ENCODE measurements at places on chromosomes 7 and 10.

- DNase-seq, result no peak
Observed at GRCh38 chr7:111834367-111834766, 272.1 kb upstream of the IMMP2L start.

DNA sequence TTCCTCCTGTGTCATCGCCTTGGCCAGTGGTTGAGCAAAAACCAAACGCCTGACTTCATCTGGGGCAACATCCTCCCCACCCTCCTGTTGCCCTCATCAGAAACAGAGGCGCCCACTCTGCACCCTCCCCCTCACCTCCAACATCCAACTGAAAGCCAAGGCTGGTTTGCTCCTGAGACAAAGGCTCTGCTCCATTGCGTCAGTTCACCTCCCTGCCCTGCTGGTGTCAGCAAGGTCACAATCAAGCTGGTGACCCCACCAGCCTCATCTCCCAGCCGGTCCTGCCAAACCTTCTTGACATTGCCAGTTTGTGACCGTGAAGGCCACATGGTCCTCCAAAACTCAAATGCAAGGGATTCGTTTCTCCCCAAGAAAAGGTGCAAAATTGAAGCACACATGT, 131.7 kb upstream of the ADAM12 start:
- DNase-seq, result no peak

DNA sequence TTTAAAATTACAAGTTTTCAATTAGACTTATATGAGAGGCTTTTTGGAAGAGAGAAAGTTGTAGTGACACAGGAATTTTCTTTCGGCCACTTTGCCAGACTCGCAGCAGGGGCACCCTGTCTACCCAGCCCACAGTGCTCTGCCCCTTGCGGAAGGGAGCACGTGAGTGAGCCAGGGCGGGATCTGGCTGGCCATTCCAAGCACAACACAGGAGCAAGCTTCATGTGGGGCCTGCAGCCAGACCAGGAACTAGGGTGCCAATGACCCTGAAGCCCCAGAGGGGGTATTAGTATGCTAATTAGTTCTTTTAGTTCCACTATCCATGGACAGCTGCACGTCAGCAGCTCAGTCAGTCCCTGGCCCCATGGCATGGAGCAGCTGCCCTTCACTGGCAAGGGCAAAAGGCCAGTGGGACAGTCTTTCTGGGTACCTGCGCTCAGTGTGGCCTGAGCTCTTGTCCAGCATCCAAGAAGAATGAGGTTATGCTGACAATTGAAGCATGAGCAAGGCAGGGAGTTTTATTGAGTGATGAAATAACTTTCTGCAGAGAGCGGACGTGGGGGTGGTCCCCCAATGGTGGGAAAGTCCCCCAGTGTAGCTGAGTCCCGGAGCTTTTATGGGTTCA, 251.1 kb upstream of the CSTF2T start:
- DNase-seq, result no peak

GRCh38 chr7:46015107-46015868, 94.2 kb upstream of the IGFBP3 start:
- no peak for DNase-seq

GRCh38 chr7:431041-431440, 88.6 kb downstream of the PDGFA start:
- no peak for DNase-seq

GRCh38 chr10:66329147-66329546, 596.7 kb upstream of the LRRTM3 start:
- DNase-seq, result no peak

- DNase-seq, result no peak
Observed at GRCh38 chr7:122881324-122881723, 4.9 kb downstream of the CADPS2 start.

GRCh38 chr7:42161719-42162118, 75.3 kb downstream of the GLI3 start:
- no peak for DNase-seq

DNA sequence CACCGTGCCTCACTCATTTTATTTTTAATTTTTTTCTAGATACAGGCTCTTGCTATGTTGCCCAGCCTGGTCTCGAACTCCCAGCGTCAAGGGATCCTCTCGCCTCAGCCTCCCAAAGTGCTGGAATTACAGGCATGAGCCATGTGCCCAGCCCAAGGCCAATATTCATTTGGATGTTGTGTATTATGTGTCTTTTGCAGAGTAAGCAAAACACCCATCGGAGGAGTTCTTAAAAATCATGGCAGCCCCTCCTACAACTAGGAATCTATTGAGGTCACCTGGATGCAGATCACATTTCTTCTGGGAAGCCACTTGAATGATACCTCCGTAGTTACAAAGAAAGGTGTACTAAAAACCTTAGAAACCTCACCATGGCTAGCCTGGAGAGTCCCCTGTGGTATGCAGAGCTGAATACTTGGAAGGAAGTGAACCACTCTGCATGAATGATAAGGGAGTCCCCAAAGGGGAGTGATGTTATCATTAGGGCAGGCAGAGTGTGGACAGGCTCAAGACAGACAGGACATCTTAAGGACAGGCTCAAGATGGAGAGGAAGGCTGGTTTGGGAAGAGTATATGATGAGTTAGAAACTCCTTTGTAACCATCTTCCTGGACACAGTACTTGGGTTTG, 185.7 kb downstream of the TAX1BP1 start:
- DNase-seq, result no peak

DNA sequence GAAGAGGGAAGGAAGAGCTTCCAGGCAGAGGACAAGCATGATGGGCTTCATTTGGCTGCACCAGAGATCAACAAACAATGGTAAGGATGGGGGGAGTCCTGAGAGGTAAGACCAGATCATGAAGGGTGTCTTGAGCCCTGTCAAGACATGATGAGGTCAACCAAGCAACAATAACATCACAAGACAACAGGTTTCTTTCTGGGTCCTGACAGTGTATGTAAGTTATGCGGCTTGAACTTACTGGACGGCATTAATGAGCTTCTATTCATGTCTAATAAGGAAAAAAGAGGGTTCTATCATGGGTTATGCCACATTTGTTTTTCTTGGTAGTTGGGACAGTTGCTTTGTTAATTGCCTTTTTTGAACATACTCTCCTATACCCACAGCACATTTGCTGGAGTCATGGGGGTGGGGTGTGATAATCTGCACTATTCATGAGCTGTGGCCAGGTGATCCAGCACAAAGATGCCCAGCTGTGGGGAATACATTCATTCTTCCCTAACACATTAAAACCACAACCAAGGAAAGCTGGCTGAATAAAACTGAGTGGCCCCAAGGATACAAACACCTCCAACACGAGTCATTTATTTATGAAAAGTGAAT, 168.8 kb upstream of the KLF14 start:
- no peak for DNase-seq

DNA sequence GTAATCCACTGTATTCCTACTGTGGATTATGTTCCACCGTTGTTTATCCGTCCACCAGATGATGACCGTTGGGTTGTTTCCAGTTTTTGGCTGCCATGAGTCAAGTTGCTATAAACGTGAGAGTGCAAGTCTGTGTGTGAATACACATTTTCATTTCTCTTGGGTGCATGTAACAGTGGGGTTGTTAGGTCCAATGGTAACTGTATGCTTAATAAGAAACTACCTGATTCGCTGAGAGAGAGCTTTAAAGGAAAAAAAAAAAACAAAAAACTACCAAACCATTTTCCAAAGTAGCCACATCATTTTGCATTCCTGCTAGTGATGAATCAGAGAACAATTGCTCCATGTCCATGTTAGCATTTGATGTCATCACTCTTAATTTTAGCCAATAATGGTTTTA, 15.9 kb downstream of the UBN2 start:
- no peak for DNase-seq

DNA sequence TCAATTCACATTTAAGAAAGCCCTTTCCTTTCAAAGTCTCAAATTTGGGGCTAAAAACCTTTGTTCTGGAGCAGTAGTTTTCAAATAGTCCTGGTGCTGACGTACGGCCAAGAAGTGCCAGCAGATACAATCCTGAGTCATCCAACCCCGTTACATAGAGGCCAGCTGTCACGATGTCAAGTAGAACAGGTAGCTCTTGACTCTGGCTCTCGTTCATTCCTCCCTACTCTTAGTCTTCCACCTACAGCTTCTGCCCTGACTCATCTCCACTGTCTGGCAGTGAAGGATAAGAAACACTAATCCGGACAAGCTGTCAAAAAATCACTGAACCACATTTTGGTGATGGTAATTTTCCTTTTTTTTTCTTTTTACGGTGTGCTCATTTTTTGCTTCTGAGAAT, 132.4 kb upstream of the PTN start:
- no peak for DNase-seq

- DNase-seq, result no peak
Observed at GRCh38 chr10:49534670-49535381, 4.1 kb downstream of the ERCC6 start.

- no peak for DNase-seq
Observed at GRCh38 chr7:103987451-103987850, 2.0 kb downstream of the RELN start.

GRCh38 chr10:27344568-27345454, 104.2 kb upstream of the ACBD5 start:
- DNase-seq, result no peak

DNA sequence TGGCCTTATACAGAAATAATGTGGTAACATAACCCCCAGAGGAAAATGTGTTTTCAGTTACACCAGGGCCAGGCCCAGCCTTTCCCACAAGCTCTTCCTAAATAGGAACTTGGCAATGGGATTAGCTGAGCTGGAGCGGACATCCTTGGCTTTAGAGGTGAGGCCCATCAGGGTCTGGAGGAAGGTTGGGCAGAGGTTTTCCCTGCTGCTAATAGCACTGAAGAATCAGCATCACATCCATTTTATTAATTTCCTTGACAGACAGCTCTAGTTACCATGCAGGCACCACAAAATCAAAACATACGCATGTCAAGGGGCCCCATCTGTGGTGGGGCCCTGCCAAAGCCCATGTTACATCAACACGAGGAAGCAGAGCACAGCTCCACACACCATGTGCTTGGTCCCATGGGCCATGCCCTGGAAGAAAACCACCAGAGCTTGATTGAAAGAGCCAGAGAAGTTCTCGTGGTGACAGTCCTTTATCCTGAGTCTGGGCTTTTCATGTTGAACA, 566.6 kb downstream of the KCNMA1 start:
- DNase-seq, result no peak

GRCh38 chr7:94050046-94050445, 45.9 kb upstream of the BET1 start:
- no peak for DNase-seq

DNA sequence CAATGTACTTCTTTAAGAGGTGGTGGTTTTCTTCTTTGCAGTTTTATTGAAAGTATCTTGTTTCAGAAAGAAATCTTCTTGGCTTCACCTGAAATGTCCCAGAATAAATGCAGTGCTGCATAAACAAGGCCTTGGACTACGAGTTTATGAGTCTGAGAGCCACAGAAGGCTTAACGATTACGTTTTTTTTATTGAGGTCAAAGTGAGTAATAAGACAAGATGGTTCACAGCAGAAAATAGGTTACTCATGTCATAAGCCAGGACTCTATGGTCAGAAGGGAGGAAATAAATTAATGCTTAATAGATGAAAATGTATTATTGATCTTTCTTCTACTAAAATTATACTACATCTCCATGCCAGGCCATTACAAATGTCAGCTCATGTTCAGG, 13.7 kb upstream of the NPTX2 start:
- DNase-seq, result no peak

DNA sequence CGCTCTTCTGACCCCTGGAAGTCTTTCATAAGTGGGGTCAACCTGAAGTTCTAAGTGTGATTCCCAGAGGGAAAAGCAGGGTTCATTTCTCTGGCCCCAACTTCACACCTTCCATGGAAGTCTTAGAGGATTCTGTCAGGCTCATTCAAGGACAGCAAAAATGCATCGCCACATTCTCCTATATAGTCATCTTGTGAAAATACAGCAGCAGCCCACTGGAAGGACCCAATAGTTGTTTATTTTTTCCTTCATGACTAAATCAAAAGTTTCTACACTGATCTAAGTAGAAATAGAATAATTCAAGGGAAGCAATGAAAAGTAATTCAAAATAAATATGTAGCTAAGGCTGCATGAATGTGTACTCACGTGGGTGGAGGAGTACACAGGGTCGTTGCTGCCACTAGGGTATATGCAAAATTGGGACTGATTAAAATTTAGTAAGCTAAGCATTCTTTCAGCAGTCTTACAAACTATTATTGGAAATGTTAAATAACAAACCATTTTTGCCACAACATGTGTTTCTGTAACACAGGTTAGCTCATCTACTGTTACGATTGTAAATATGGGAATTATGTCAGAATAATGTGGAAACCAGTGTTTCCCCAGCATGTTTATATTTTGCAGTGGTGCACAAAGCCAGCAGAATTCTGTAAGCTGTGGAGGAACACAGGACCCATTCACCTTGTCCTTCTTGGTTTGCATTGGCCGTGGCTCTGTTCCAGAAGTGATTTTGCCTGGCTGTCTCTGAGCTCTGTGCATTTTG, 33.5 kb downstream of the EEPD1 start:
- no peak for DNase-seq

DNA sequence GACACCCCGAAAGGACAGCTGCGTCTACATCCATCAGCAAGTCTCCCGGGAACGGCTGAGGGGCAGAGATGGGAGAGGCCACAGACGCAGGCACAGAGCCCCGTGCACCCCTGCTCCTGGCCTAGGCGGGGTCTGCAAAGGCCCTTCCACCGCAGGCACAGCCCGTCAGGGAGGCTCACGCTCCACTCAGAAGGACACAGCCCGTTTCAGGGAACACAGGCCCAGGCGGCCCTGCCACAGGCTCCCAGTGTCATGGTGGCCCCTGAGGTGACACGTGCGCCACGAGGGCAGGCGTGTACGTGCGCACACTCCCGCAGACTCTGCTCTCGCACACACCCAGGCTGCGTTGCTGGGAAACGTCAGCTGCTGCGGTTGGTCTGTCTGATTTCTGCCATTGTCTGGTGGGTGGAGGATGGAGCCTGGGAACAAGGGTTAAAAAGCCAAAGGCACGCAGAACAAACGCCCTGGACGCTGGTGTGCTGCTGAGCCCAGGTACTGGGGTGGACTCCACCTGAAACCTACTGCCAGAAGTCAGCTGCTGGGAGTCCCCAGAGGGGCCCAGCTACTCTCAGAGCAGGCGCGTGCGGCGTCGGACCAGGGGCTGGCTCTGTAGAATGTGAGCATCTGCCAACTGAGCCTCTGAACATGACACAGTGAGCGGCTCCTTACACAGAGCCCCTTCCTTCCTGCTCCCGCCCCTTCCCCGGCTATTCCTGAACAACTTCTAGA, 13.1 kb downstream of the GPER1 start:
- DNase-seq, result no peak

GRCh38 chr10:76488602-76489001, 1057.2 kb downstream of the LRMDA start:
- DNase-seq, result no peak

DNA sequence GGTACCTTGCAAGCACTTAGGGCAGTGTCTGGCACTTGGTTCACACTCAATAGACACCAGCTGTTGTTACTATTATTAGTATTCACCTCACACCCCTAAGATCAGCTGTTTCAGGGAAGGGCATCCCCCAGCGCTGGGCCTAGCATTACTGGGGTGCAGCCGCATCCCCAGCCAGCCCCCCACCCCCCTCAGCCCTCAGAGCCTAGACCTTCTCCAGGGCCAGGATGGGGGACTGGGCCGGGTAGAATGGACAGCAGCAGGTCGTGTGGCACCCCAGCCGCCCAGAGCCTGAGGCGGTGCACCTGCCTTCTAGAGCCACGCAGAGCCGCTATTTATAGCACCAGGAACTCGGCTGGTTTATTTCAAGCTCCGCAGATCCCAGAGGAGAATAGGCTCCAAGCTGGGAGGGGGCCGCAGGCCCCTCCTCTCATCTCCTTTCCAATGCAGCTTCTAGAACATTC, 60.5 kb downstream of the GTF2IRD1 start:
- DNase-seq, result no peak

All from DMS 273 treated with DMSO at 0.1 percent for 48 hours (cell line).